Stimulated activated CD4-positive, alpha-beta T cell treated with anti-CD3 and anti-CD28 coated beads, Interleukin-2, amount 100 ng/mL, for 4 hours (primary cell): ENCODE measurements at places on chromosomes 13 and 19.

- DNase-seq: no peak
Observed at GRCh38 chr19:5108123-5108596, 139.2 kb downstream of the KDM4B start.

- no peak for DNase-seq
Observed at GRCh38 chr13:46369506-46370277, 17.4 kb downstream of the RUBCNL start.

DNA sequence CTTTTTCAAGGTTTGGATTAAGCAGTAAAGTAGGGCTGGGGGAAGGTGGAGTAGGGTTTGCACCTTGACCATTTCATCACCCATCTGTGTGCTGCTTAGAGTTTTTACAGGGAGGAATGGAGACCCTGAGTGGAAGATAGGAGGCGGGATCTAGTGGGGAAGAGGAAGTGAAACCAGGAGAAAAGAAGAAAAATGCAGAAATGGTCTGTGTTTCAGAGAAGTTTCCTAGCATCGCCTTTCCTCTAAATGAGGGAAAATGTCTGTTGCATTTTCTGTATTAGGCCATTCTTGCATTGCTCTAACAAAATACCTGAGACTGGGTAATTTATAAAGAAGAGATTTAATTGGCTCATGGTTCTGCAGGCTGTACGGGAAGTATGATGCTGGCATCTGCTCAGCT is 64.1 kb downstream of the TPT1 start:
- no peak for DNase-seq

DNA sequence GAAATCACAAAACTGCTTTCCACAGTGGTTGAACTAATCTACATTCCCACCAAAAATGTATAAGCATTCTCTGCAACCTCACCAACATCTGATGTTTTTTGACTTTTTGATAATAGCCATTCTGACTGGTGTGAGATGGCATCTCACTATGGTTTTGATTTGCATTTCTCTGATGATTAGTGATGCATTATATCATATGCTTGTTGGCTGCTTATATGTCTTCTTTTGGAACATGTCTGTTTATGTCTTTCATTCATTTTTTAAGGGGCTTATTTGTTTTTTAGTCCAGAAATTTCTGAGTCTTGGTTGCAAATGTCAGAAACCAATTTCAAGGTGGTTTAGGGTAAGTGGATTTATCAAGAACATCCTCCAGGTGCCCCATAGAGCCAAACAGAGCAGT is 484.8 kb upstream of the TSHZ3 start:
- no peak for DNase-seq

DNA sequence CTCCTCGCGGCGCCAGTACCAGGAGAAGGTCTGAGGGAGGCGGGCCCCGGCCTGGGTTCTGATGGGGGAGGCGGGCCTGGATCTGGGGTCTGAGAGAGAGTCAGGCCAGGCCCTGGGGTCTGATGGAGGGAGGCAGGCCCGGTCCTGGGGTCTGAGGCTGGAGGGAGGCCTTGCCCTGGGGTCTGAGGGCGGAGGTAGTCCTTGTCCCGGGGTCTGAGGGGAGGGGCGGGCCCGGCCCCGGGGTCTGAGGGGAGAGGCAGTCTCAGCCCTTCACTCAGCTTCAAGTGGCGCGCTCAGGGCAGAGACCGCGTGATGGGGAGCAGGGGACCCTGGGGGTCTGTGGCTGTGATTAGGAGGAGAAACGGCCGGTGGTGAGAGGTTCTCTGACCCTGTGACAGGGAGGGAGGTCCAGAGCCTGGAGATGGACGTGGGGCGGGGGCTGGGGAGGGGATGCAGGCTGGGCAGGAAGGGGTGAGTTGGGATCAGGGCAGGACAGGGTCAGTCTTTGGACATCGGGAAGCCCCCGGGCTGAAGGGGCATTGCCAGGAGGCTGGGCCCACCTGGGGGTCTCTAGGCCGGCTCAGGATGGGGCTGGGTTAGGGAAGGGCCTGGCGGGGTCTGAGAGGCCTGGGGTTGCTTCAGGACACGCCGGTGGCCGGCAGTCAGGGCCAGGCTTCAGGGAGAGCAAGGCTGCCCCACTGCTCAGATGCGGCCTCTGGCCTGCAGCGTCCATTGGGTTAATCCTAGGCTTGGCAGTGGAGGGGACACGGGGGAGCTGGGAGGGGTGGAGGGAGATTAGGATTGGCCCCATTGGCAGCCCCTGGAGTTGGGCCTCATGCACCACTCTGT is 18.7 kb downstream of the HCN2 start:
- DNase-seq: no peak

- no peak for DNase-seq
Observed at GRCh38 chr19:33669376-33669775, 47.6 kb downstream of the CHST8 start.

DNA sequence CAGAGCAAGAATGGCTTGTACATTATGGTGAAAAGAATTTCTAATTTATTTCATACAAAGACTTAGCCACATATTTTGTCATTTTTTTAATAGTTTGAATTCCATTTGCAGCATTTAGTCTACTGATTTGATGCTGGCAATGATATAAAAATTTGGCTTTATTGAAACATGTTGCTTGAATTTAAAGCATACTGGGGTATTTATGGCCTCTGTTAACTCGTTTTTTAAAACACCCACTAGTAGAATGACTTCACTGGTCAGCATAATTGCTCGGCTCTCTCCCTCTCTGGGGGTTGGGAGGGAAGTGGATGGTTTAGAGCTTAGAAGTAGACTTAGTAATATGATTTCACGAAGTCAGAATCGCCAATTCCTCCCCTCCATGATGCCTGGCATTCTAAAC is 354.9 kb upstream of the HTR2A start:
- DNase-seq: no peak

DNA sequence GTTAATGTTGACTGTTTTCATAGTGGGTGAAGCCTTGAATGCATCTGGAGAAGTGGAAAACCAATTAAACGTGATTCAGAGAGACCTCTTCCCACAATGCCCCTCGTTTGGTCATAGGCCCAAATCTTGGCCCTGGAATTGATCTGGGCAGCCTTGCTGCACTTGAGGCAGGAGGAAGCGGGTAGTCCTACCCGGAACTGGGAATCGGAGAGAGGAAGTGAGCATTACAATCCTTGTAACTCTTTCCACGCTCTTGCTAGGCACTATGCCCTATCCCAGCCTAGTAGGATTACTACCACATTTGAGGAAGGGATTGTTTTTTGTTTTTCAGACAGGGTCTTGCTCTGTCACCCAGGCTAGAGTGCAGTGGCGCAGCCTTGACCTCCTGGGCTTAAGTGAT is 3.6 kb downstream of the KCNK6 start:
- DNase-seq: no peak

DNA sequence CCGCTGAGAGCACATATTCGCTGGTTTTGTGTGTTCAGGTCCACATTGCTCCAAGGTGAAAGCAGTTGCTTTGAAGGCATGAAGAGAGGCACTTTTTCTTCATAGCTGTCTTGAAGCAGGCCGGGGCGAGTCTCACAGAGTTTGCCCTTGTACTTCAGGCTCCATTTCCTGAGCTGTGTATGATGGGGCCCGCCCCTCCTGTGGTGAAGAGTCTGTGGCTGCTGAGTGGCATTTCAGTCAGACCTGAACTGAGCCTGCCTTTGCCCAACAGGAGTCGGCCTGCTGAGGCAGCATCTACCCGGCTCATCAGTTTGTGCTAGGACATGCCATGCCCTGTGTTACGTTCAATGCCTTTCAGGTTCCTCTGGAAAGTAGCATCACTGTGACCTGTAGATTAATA is 44.4 kb upstream of the C1QTNF9 start:
- peak; percentile 57 for DNase-seq
